Dermis blood vessel endothelial cell (primary cell): ENCODE measurements at places on chromosomes 1 and 21. TPM values are rescaled to one million over a fixed set of nuclear protein-coding genes. Genes with fewer than 3 reads are reported as not detected.

GBP6 gene
- total RNA-seq, result under 0.01 TPM in 1 of 2 replicates, not detected in the other

BTBD19 gene
- total RNA-seq, result 7.0 and 8.5 TPM in 2 replicates

IGSF3 gene
- total RNA-seq, result 24.8 and 29.4 TPM in 2 replicates

FAM72B gene
- 1.0 and 3.4 TPM in 2 replicates for total RNA-seq

HFM1 gene
- total RNA-seq, result 0.14 and 0.51 TPM in 2 replicates

AADACL3 gene
- total RNA-seq, result not detected in 2 replicates

MMEL1 gene
- 2.0 and 5.4 TPM in 2 replicates for total RNA-seq

RAP1GAP gene
- total RNA-seq, result under 0.01 and 0.05 TPM in 2 replicates

OR10Z1 gene
- total RNA-seq, result not detected in 2 replicates

SYT11 gene
- 35.9 and 41.0 TPM in 2 replicates for total RNA-seq

CFHR3 gene
- not detected in 2 replicates for total RNA-seq

CASQ1 gene
- total RNA-seq, result not detected in 2 replicates

SMCP gene
- total RNA-seq, result not detected in 2 replicates

SPRR5 gene
- not detected in 2 replicates for total RNA-seq

PIGM gene
- total RNA-seq, result 2.6 and 3.5 TPM in 2 replicates

ANKRD45 gene
- 0.05 and 0.17 TPM in 2 replicates for total RNA-seq

LY9 gene
- not detected in 2 replicates for total RNA-seq

POGZ gene
- 20.3 and 26.2 TPM in 2 replicates for total RNA-seq

HSD3B1 gene
- not detected in 2 replicates for total RNA-seq

SVBP gene
- 19.1 and 23.3 TPM in 2 replicates for total RNA-seq

HHAT gene
- 1.8 and 4.8 TPM in 2 replicates for total RNA-seq

LCE3A gene
- total RNA-seq, result not detected in 2 replicates

ECM1 gene
- total RNA-seq, result 0.19 and 0.34 TPM in 2 replicates

INSRR gene
- total RNA-seq, result not detected in 2 replicates

CA6 gene
- total RNA-seq, result not detected in 2 replicates

IL6R gene
- total RNA-seq, result 23.3 and 25.2 TPM in 2 replicates

PADI2 gene
- 0.17 and 0.19 TPM in 2 replicates for total RNA-seq

UMODL1 gene
- not detected in 2 replicates for total RNA-seq

CDC42BPA gene
- 105 and 112 TPM in 2 replicates for total RNA-seq

TNFRSF14 gene
- total RNA-seq, result 109 and 155 TPM in 2 replicates

NECTIN4 gene
- 0.17 and 0.28 TPM in 2 replicates for total RNA-seq

FCMR gene
- total RNA-seq, result 0.17 TPM in 1 of 2 replicates, not detected in the other

TMEM51 gene
- 10.0 and 10.2 TPM in 2 replicates for total RNA-seq

ARHGEF16 gene
- 0.51 TPM in 2 replicates for total RNA-seq

KRTAP12-1 gene
- total RNA-seq, result not detected in 2 replicates

MNDA gene
- total RNA-seq, result not detected in 2 replicates

RNU11 gene
- total RNA-seq, result not detected in 2 replicates

TTC34 gene
- total RNA-seq, result under 0.01 and 0.05 TPM in 2 replicates

MCOLN3 gene
- total RNA-seq, result not detected in 2 replicates

SMPDL3B gene
- 0.68 and 1.6 TPM in 2 replicates for total RNA-seq

AMY1B gene
- not detected in 2 replicates for total RNA-seq

CDCA8 gene
- total RNA-seq, result 3.7 and 23.0 TPM in 2 replicates

ASPM gene
- total RNA-seq, result 12.3 and 80.6 TPM in 2 replicates

OR2G6 gene
- total RNA-seq, result not detected in 2 replicates

IKBKE gene
- 23.3 and 33.9 TPM in 2 replicates for total RNA-seq

KRTAP21-2 gene
- 0.68 TPM in 1 of 2 replicates, not detected in the other for total RNA-seq

LHX4 gene
- total RNA-seq, result not detected in 2 replicates

GSTM1 gene
- total RNA-seq, result 8.5 TPM in 1 of 2 replicates, not detected in the other

TSPAN1 gene
- 0.28 and 0.68 TPM in 2 replicates for total RNA-seq

LCE1A gene
- not detected in 2 replicates for total RNA-seq

KRTAP10-3 gene
- not detected in 2 replicates for total RNA-seq

FBXO2 gene
- 1.7 and 1.9 TPM in 2 replicates for total RNA-seq

EXO1 gene
- 6.8 and 17.6 TPM in 2 replicates for total RNA-seq

ADAMTS1 gene
- 12.6 and 19.3 TPM in 2 replicates for total RNA-seq
